MCF 10A (cell line): ENCODE measurements at places on chromosomes 3 and 15. TPM values are rescaled to one million over a fixed set of nuclear protein-coding genes. Genes with fewer than 3 reads are reported as not detected.

DNA sequence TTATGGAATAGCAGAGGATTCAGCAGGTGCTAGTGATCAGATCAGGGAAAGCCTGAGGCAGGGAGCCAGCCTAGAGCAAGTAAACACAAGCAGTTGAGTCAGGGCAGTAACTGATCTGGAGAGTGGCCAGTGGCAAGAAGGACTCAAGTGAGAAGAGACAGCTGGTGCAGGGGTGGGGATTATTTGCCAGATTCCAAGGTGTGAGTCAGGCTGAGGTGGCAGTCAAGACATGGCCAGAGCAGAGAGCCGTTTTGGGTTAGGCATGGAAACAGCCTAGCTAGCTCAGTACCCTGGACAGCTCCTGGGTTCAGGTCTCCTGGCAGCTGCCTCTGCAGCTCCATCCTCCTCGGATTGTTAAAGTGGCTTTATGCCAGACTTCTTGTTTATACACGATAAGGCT is 281.9 kb upstream of the ONECUT1 start:
- peaks cover 3% of the 10 kb centered on the region for H3K27me3 ChIP-seq
- no peaks in the 10 kb centered on the region for H3K36me3 ChIP-seq
- H3K4me1 ChIP-seq = no peaks in the 10 kb centered on the region
- H3K27ac ChIP-seq = no peak overlapping the region
- DNase-seq = peak; percentile 85

ZNF80 gene
- not detected in 2 replicates for total RNA-seq

DNA sequence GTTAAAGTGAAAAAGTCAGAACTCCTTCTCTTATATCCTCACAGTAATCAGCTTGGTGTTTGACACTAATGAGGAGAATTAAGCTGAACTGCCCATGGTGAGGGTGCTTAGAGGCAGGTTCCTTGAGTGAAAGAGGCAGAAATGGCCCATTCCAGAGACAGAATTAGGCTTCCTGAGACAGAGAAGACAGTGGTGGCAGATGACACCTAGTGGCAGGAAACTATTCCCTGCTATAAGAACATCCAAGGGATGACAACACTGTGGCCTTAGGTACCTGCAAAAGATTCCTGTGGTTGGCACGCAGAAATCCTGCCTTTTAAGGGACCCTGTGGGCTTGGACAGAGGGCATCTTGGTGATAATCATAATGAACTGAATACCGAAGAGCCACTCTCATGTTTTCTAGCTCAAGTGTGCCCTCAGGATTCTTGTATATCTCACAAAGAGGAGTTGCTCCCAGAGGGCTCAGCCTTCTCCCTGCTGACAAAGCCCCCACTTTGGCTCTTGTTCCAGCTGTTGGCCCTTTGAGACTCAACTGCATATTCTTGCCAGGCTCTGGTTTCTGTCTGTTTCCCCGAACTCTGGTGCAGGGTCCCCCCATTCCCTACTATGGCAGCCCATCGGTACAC is 56.0 kb downstream of the KBTBD12 start:
- H3K4me1 ChIP-seq = no peaks in the 10 kb centered on the region
- peaks cover 45% of the 10 kb centered on the region for H3K27me3 ChIP-seq
- DNase-seq = peak; percentile 66
- H3K4me3 ChIP-seq = no peak overlapping the region

KCNMB2 gene
- total RNA-seq = not detected in 2 replicates

DNA sequence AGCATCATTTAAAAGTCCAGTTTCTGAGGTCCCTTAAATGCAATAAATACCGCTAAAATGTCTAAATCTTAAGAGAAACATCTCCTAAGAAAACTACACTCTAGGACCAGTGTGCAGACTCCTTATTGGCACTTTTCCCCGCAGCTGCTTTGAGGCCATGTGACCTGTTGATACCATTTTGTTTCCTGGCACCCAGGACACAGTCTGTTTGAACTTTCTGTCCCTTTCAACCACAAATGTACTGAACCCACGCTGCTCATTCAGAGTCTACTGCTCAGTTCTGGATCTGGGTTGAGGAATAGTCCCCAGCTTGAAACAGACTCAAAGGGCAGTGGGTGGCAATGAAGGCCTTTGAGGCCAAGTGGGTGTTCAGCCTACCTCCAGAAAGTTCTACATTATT is 17.1 kb downstream of the LDHAL6B start:
- H3K36me3 ChIP-seq = peaks cover 39% of the 10 kb centered on the region
- no peak for DNase-seq
- peaks cover 4% of the 10 kb centered on the region for H3K4me1 ChIP-seq
- H3K27ac ChIP-seq = no peak overlapping the region
- no peaks in the 10 kb centered on the region for H3K27me3 ChIP-seq

DNA sequence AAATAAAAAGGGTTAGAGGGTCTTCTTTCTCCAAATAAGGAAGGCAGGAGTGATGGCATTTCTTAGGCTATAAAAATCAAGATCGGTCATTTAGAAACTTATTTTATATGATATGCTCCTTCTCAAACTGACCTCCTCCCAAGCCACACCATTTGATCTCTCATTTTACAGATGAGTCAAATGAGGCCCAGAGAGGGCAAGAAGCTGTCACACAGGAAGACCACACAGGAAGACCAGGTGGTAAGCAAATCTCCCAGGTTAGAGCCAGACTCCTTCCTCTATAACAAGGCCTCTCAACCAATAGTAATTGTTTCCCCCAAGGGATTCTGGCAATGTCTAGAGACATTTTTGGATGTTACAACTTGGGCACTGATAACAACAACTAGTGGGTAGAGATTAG is 13.8 kb downstream of the TLE3 start:
- no peak overlapping the region for H3K4me3 ChIP-seq
- no peaks in the 10 kb centered on the region for H3K27me3 ChIP-seq
- no peak for DNase-seq
- peaks cover 26% of the 10 kb centered on the region for H3K36me3 ChIP-seq
- no peaks in the 10 kb centered on the region for H3K4me1 ChIP-seq

DNA sequence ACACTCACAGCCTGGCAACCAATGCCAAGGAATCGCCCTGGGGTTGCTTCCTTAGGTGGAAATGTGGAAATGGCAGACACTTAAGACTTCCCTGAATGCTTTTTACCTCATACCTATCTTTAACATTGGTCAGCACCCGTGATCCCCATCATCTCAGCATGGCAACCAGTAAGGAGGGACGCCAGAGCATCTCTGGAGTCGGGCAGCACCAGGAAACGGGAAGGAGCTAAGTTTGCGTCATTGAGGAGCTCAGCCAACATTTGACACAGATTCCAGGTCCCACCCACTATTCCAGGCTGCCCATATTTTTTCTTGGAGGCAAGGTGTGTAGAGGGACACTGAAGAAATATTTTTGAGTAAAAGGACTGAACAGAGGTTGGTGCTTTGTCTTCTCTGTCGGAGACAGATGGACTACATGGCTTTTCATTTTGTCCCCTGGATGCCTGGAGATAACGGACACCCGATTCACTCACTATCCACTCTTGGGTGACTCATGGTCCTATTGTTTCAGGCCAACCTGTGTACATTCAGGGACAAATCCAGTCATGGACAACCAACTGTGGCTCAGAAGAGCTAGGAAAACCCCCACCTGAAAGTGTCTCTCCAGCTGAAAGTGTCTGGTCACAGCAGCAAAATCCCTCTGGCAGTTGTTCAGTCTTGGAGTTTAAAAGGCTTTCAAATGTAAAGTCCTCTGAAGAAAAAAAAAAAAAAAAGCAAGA is 70.4 kb upstream of the OXTR start:
- no peak overlapping the region for H3K27ac ChIP-seq
- DNase-seq = no peak
- H3K36me3 ChIP-seq = peaks cover 6% of the 10 kb centered on the region
- peaks cover 13% of the 10 kb centered on the region for H3K4me1 ChIP-seq

TUSC7 gene
- total RNA-seq = not detected in 2 replicates

SLC6A1 gene
- not detected in 2 replicates for total RNA-seq

DLG1 gene
- 121 and 129 TPM in 2 replicates for total RNA-seq

GRCh38 chr15:82551646-82552247 is 11.5 kb upstream of the RPS17 start:
- DNase-seq = peak; percentile 39
- H3K4me1 ChIP-seq = peaks cover 21% of the 10 kb centered on the region
- H3K27ac ChIP-seq = no peak overlapping the region
- no peaks in the 10 kb centered on the region for H3K36me3 ChIP-seq
- H3K4me3 ChIP-seq = no peak overlapping the region

GRCh38 chr3:39548282-39548681 is 80.8 kb downstream of the MOBP start:
- peak; percentile 89 for DNase-seq
- peak overlapping the region; percentile 93 for H3K27ac ChIP-seq
- no peaks in the 10 kb centered on the region for H3K36me3 ChIP-seq

DNA sequence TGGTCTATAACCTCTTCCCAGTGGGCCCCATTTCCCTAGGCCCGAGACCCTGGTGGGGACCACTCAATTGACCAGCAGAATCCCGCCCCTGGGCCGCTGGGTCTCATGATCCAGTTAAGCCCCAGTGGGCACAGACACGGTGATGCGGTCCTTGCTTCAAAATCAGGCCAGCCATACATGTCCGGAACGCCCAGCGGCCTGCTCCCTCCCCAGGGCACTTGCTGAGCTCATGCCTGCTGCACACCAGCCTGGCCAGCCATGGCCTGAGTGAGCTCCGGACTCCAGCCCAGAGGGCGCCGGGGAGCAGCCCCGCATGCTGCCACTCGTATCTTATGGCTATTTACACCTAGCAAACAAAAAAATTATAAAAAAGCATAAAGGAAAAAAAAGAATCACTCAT is 34.4 kb upstream of the IQSEC1 start:
- H3K36me3 ChIP-seq = no peaks in the 10 kb centered on the region
- no peak for DNase-seq
- H3K27ac ChIP-seq = no peak overlapping the region
- no peaks in the 10 kb centered on the region for H3K4me1 ChIP-seq
- H3K27me3 ChIP-seq = peaks cover 36% of the 10 kb centered on the region

GRCh38 chr15:73987681-73988444 is 4.2 kb downstream of the STOML1 start:
- peaks cover 74% of the 10 kb centered on the region for H3K4me1 ChIP-seq
- peaks cover 9% of the 10 kb centered on the region for H3K36me3 ChIP-seq
- DNase-seq = no peak
- no peaks in the 10 kb centered on the region for H3K27me3 ChIP-seq
- peak overlapping the region; percentile 94 for H3K27ac ChIP-seq
- no peak overlapping the region for H3K4me3 ChIP-seq
